GM13977 (cell line): ENCODE measurements at places on chromosomes 5 and 9.

GRCh38 chr9:7859701-7860334 is 60.2 kb upstream of the DMAC1 start:
- DNase-seq, result no peak

DNA sequence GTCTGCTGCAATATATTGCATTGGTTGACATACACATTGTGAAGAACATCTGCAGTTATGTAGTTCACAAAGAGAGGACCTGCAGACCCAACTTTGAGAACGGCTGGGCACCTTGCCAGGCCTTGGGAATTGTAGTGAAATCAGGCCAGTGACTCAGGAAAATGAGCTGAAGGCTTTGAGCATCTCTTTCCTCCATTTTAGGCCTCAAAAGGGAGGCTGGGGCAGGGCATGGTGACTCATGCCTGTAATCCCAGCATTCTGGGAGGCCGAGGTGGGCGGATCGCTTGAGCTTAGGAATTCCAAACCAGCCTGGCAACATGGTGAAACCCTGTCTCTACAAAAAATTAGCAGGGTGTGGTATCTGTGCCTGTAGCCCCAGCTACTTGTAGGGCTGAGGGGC is 1.4 kb upstream of the IPPK start:
- no peak for DNase-seq

DNA sequence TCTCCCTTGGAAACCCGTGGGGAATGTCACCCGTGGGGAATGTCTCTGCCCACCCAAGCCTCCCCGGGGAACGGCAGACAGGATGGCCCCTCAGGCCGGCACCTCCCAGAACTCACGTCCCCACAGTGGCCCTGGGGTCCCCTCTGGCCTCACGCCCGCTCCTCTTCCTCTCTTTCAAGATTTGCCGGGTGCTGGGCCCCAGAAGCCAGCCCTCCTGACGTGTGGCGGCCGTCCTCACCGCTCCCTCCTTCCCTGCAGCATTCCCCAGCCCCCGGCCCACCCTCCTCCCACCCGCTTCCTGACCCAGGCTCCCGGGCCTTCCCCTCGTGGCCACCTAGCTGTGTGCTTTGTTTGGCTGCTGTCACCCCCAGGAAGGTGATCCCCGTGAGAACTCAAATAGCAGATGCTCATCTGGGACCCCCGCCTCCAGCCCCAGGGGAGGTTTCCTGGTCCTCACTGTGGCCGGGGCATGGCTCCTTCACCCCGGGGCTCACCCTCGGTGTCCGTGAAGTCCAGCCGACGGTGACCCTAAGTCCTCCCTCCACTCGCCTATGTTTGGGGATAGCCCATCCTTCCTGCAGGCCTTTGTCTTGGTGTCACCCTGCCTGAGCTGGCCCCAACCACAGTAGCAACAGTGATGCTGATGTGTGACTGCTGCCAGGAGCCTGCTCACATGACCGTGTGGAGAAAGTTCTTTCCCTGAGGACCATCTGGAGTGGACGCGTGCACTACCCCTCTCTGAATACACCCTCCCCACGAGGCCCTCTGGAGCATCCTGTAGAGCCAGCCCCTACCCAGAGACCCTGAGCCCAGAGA is 163.3 kb upstream of the IER5L start:
- no peak for DNase-seq

DNA sequence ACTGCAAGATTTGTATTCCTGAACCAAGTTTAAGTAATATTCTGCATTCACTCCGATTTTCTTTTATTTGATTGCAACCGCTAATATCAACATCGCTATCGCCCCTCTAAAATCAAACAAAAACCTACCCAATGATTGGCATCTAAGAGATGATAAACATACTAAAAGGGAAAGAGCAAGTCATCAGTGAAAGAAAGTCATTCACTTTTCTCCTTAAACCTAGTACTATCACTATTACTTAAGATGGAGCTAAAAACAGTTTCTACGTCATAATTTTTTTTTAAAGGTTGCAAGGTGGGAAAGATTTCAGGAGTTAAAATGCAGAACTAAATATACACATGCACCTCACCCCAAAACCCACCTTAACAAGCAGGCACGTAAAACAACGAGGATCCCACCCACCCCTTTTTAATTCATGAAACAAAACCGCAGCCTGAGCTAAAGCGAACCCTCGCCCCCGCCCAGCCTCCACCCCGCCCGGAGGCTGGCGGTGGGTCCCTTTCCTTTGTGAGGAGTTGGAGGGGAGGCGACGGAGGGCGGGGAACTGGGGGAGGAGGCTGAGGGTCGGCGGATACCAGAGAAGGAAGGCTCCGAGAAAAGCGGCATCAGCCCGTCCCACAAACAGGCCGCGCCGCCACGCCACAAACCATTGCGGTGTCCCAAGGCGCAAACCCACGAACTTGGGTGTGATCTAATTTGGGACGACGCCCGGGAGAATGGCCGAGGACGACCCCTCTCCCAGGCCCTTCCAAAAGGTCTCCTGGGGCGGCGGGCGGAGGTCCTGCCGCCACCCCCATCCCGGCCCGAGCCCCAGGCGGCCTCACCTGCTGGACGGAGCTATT is 861 bp downstream of the UBQLN1 start:
- peak; percentile 51 for DNase-seq

- DNase-seq, result no peak
Measured at GRCh38 chr9:132546148-132547051, 36.0 kb upstream of the BARHL1 start.

GRCh38 chr9:16651446-16651964 is 219.0 kb downstream of the BNC2 start:
- DNase-seq, result no peak

GRCh38 chr9:98523231-98523901 is 185.4 kb downstream of the GABBR2 start:
- no peak for DNase-seq

DNA sequence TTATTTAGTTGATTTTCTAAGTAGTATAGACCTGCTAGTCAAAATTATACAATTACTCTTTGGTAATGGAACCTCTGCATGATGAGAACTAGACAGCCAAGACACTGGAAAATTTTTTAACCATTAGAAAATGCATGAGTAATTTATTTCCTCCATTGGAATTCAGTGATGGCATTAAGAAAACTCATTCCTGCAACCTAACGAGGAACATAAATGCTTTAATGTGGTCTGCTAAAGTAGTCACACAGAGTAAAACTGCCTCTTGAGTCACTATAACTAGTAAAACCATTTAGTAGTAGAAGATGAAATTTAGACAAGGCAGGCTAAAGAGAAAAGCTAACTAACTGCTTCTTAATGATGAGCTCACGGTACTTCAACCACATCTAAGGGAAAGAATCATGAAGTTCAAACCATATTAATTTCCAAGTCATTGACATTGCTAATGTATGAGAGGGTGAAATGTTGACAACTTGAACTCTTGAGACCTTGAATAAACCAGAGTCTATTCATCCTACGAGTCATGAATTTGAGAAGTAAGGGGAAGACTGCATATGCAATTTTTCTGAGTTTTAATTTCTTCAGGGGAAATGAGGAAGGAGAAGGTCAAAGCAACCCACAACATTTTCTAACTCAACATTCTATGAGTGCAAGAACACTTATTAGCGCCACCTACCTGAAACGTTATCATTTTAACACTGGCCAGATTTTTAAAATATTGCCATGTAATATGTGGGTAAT is 74.4 kb downstream of the GLIS3 start:
- DNase-seq, result no peak

DNA sequence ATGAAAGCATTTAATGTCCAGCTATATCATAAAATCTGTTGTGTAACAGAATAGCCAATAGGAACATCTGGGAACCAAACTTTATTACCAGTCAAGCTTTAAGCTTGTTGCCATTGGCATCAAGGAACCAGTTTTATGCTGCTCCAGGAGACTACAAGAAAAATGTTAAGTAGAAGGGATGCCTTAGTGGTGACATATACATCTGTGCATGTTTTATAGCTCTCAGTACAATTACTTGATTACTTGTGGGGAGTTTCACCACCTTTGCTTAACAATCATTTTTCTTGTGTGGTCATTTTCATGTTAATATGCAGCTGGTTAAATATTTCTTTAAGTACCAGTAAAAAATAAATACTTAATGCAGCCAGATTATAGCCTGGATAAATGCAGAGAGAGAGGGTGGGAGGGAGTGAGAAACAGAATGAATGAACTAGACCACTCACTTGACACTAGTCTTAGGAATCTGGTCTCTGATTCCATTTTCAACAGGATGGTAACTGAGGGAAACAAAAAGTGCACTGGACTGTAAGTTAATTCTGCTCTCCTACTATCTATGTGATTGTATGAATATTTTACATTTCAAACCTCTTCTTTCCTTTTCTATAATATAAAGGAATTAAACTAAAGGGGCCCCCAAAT is 35.7 kb upstream of the LURAP1L start:
- DNase-seq, result no peak

DNA sequence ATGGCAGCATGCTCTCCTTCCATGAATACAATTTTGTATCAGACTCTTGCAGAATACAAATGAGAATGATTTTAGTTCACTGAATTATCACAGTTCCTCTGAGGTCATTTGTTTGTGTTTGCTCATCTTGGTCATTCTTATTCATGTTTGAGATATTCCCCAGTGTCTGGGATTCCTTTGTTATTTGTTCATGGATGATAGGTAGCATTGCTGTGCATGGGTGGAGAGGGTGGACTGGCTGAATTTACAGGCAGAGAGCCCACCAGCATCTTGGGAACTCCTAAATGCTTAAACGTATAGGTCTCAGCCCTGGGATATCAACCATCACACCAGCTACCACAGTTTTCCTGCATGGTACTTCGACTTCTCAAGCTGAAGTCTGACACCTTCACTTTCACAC is 459.8 kb downstream of the CCDC171 start:
- DNase-seq, result no peak

- no peak for DNase-seq
Measured at GRCh38 chr9:111096051-111096450, 57.8 kb upstream of the LPAR1 start.

DNA sequence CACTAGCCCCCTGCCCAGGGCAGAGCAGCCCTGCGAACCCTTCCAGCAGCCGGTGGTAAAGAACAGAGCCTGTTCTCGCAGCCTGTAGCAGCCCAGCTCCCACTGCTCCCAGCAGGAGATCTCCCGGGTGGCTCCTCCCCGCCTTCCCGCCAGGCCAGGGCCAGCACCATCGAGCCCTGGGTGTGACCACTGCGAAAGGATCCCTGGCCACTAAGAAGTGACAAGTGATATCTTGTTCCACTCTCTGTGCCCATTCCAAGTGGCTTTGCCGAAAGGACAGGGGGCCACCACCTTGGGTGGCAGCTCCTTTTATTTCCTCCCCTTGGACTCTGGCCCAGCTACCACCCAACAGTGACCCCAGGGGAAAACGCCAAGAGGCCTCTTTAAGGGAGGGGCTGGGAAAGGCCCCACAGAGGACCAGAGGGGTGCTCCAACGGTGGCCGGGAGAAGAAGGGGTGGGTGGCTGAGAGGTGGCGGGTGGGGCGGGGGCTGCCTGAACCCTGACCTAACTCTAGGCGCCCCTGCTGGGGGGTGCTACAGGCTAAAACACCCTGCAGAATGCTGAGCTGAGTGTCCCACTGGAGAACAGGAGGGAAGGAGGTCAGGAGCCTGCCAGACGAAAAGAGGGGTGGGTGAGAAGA is 1.6 kb downstream of the NACC2 start:
- no peak for DNase-seq

GRCh38 chr9:113997610-113998009 is 80.5 kb downstream of the AMBP start:
- no peak for DNase-seq

GRCh38 chr5:5432020-5432707 is 9.7 kb downstream of the ICE1 start:
- DNase-seq, result no peak

- DNase-seq, result no peak
Measured at GRCh38 chr5:56325039-56325438, 91.9 kb upstream of the ANKRD55 start.

DNA sequence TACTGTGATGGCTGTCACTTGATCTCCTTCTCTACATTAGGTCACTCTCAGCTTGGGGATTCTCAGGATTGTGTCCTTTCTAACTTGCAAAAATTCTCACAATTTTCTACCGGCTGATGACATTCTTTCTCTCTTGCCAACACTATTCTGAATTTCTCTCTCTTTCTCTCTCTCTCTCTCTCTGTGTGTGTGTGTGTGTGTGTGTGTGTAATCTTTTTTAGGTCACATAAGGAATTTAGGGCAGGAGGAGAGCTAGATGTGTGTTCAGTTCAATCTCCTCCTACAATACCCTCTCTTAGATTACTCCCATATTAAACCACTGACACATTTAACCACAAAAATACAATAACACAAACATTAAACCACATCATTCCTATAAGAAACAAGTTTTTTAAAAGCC is 242.3 kb upstream of the NREP start:
- no peak for DNase-seq

DNA sequence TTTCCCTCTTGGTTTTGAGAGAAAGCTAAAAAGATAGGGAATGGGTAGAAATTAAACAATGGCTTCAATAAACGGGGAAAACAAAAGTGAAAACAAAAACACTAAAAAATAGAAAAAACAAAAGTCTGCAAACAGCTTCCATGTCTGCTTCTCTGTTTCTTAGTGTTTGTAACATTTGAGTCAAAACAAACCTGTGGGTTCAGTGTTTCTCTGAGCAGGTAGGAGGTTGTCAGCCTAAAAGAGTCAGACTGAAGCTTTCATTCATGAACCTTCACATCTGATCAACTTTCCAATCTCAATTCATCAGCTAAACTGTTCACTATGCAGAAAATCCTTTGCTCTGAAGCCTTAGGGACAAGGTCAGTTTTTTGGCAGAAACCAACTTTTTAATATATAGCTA is 102.5 kb upstream of the ADAMTS16 start:
- no peak for DNase-seq

GRCh38 chr9:112754578-112754977 is 4.0 kb downstream of the SNX30 start:
- DNase-seq, result peak; percentile 35

- DNase-seq, result no peak
Measured at GRCh38 chr5:33513462-33514185, 72.9 kb downstream of the TARS1 start.
